Suppressor macrophage treated with lipopolysaccharide for 1 hour (primary cell): ENCODE measurements at places on chromosomes 5 and 9.

- DNase-seq, result no peak
Observed at GRCh38 chr5:95723632-95724369, 7.3 kb upstream of the RHOBTB3 start.

DNA sequence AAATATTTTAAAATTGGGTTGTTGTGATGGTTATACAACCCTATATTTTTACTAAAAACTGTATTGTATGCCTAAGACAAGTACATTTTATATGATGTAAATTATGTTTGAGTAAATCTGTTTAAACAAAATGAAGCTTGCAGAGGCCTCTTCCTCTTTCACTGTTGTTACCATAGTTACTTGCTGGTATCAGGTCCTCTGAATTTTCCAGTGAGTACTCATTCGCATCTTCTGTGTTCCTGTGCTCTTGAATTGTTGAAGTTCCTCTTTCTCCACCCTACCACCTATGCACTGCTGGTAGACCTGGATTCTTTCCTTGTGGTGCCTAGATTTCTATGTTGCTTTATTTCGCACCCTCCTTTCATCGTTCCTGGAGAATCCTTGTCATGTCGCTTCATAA lies 938.5 kb upstream of the ACO1 start:
- no peak for DNase-seq

DNA sequence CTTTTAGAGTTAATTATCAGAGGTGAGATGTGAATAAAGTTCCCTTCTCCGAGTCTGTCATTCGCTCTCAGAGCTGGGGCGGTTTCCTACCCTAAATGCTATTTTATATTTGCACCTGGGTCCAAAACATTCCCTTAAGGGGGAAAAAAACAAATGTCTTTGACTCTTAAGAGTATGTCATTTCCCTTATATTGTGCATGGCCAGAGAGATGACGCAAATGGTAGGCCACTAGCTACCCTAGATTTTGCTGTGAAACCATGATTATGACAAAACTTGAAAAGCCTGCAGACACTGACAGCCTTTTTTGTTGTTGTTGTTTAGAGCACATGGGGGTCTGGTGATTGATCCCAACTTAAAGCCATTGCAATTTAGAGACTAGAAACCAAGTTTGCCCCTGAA lies 12.8 kb downstream of the DAB2 start:
- peak; percentile 52 for DNase-seq

- DNase-seq, result peak; percentile 84
Observed at GRCh38 chr5:175718401-175719108, 60.7 kb downstream of the HRH2 start.

- no peak for DNase-seq
Observed at GRCh38 chr5:132772291-132773070, 4.6 kb downstream of the SEPTIN8 start.

GRCh38 chr5:155017610-155018009 lies 4.1 kb downstream of the KIF4B start:
- no peak for DNase-seq

GRCh38 chr5:168317096-168317520 lies 25.7 kb downstream of the WWC1 start:
- DNase-seq, result no peak
